CD8-positive, alpha-beta memory T cell (primary cell): ENCODE measurements at places on chromosomes 4 and X.
A peak's percentile ranks its signal among the peaks of the same experiment; 100 is the strongest.

GRCh38 chrX:154411981-154412340 is 622 bp downstream of the TAFAZZIN start:
- DNase-seq, result peak; percentile 28

- DNase-seq, result no peak
Observed at GRCh38 chr4:159487284-159487747, 384.4 kb downstream of the RAPGEF2 start.

DNA sequence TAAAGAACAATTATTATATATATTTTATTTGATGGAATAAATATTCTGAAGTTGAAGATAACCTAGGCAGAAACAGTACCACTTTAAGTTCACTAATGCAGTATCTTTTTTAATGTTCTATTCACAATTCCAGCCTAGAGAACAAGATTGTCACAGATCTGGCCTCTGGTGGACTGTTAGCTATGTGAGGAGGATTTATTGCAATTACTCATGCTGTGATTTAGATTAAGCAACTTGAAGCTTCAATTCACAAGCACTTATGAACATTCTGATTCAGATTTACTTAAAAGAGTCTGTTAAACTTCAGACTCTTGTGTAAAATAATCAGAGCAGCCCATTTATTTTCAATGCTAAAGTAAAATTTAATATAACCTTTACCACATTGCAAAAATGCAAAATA is 1489.8 kb downstream of the STIM2 start:
- no peak for DNase-seq

GRCh38 chr4:94976371-94977011 is 218.7 kb downstream of the BMPR1B start:
- no peak for DNase-seq

GRCh38 chr4:121582296-121582695 is 114.5 kb downstream of the ANXA5 start:
- no peak for DNase-seq

DNA sequence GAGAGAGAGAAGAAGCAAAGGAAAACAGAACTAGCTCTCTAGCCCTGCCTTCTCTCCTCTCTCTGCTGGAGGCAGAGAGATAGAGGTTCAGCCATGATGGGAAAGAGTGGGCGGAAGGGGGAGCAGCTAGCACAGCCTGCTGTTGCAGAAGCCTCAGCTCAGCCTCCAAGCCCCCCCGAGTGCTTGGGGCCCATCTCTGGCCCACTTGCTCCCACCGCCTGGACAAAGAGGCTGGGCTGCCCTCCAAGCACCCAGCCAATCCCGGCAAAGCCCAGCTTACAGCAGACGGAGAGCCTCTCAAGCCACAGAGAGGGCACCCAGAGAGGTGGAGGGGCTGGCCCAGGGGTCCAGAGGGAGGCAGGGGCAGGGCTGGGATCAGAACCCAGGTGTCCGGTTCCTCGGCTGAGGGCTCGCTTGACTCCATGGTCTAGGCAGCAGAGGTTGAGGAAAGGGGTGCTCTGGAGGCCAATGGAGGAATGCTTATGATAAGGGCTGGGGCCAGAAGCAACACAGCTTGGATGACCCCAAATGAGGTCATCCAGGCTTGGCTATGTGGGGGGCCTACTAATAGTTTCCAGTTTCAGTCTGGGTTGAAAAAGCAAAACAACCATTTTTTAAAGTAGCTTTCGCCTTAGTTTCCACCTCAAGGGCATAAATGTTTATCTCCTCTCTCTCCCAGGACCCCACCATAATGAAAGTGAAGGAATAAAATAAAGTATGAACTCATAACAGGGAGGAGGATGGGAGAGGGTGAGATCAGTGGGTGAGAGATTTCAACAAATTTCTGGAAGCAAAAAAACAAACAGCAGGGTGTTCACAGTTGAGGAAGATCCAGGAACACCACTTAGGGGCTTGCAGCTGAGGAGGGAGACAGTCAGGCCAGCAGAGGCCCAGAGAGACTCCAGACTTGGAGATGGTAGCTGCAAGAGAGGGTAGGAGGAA is 24.9 kb upstream of the IQSEC2 start:
- no peak for DNase-seq

GRCh38 chr4:88609387-88609786 is 17.1 kb downstream of the HERC3 start:
- no peak for DNase-seq

- no peak for DNase-seq
Observed at GRCh38 chrX:14641681-14642655, 112.6 kb downstream of the GLRA2 start.
